Choroid plexus epithelial cell (primary cell): ENCODE measurements at places on chromosomes 7 and 10.

GRCh38 chr7:30654296-30655090 is 27.8 kb downstream of the CRHR2 start:
- DNase-seq = no peak

- peak; percentile 82 for DNase-seq
Observed at GRCh38 chr7:2114052-2114451, 118.7 kb downstream of the MAD1L1 start.

DNA sequence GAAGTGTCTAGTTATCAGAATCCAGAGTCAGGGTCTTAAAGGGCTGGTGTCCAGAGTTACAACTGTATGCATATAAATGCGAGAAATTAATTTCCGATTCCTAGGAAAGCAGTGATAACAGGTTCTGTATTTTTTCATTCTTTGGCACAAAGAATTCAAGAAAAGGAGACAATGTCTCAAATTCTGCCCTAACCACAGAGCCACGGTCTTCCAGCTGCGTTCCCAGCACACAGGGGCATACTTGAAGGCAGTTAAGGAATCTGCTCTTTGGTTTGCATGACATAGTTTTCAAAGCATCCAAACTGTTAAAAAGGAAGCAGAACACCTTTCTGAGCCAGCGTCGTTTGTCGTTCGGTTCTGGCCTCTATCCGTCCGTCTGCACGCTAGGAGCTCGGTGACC is 416.9 kb upstream of the MKI67 start:
- no peak for DNase-seq

DNA sequence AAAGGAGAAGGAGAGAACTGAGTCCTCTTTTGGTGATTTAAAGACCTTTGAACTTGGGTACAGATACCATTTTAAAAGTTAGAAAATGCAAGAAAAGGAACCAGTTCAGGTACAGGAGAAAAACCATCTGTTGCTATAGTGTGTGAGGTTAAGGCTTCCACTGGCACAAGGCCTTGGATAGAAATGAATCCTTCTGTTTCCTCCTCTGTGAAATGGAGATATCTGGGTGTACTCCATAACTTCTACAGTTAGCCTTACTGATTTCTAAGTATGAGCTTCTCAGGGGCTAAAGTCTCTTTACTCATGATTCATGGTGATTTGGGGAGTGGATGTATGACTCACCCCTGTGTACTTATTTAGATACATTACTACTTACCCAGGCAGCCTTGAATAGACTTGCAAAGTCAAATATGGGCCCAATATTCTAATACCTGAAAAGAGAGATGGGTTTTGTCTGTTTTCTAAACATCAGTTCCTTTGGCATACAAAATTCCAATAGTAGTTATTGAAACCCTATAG is 117.2 kb upstream of the ADO start:
- DNase-seq = no peak

DNA sequence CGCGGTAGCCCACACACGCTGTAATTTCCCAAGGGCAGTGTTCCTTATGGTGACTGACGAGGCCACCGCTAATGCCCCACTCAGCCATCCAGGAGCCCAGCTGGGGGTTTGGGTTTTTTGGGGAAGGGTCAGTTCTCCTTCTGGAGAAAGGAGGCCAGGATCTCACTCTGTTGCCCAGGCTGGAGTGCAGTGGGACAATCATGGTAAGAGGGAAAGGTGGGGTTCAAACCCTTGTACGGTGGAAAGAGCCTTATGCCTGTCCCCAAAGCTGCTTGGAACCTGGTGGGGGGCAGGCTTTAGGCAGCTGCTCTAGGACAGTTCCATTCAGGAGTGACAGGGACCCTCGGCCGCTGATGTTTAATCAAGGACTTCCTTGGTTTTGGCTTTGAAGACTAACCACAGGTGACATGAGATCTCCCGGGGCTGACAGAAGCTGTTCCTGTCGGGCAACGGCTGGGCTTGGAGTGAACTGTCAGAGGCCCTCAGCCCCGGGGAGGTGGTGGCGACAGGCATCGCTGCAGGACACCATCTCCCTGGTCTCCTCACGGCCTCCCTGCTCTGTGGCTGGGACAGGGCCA is 84.5 kb downstream of the CARD11 start:
- DNase-seq = no peak

GRCh38 chr7:146741911-146742310 is 625.3 kb downstream of the CNTNAP2 start:
- no peak for DNase-seq

DNA sequence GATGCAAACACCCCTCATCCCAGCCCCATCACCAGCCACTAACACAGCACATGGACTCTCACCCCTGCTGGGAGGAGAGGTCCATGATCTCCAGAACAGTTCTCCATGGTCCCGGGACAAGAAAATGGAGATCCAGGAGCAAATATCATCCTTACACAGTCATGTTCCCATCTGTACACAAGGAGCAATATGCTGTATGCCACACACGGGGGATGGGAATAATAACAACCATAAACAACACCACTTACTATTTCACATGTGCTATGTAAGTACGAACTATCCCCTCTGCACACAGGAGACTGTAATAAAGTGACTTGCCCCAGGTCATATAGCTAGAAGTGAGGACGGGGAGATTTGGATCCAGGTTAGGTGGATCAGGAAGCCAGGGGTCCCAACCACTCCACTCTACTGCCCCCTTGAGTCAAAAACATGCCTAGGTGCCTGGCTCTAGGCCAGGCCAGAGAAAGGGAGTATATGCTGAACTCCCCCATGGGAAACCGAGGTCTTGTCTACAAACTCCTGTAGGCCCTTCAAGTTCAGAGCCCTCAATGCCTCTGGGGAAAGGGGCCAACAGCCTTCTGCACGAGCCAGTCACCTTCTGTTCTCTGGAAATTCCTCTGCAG is 34.1 kb downstream of the LRRC20 start:
- peak; percentile 59 for DNase-seq

GRCh38 chr7:151919595-151919994 is 36.7 kb upstream of the GALNTL5 start:
- no peak for DNase-seq

DNA sequence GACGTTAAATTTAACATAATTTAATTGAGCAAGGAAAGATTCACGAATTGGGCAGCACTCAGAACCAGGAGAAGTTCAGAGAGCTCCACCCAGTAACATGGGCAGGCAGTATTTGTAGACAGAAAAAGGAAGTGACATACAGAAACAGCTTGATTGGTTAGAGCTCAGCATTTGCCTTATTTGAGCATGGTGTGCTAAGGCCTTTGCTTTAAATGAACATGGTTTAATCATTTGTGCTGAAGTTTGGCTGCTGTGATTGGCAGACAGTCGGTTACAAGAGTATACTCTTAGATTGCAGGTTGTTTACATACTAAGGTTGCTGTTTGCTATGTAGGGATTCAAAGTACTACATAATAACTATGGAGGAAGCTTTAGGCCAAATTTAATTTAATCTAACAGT is 199.2 kb downstream of the MALRD1 start:
- no peak for DNase-seq

DNA sequence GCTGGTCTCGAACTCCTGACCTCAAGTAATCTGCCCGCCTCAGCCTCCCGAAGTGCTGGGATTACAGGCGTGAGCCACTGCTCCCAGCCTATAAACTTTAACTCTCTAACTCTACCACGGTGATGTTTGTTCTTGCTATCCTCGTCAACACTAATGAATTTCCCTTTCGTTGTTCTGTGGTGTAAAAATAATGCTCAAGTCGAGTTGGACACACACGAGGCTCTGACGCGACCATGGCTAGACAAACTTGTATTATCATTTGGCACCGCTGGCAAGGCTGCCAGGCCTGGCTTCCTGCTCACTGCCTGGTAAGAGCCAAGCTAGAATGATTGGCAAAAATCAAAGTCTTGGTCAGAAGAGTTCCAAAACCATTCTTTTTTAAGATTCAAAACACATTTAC is 167.0 kb upstream of the KLF6 start:
- DNase-seq = no peak

- DNase-seq = peak; percentile 51
Observed at GRCh38 chr10:99958302-99958701, 51.4 kb downstream of the DNMBP start.

DNA sequence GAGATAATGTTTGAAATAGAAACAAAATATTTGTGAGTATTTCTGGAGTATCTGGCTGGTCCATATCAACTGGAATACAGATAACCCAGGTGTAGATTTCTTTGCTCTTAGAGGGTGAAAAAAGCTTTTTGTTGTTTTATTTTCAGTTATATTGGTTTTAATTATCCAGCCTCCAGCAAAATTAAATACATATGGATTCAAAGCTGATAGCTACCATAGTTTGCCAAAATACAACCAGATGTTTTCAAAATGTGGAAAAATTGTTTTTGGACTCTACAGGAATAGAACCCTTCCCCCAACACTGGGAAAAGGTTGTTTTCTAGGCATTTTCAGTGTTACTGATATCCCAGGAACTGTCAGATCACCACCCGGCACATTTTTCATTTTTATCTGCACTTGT is 30.1 kb downstream of the LRRC17 start:
- no peak for DNase-seq

- peak; percentile 71 for DNase-seq
Observed at GRCh38 chr10:102604439-102604841, 39.8 kb upstream of the TRIM8 start.

- no peak for DNase-seq
Observed at GRCh38 chr7:105655500-105656380, 74.4 kb upstream of the EFCAB10 start.

- DNase-seq = no peak
Observed at GRCh38 chr10:42981358-42982236, 95.3 kb upstream of the RET start.

GRCh38 chr10:100826983-100827818 is 81.8 kb downstream of the PAX2 start:
- no peak for DNase-seq

- DNase-seq = no peak
Observed at GRCh38 chr7:44823255-44823781, 24.6 kb downstream of the H2AZ2 start.

GRCh38 chr10:11909618-11910017 is 86.5 kb downstream of the PROSER2 start:
- no peak for DNase-seq

GRCh38 chr10:2529945-2530344 is 537.4 kb upstream of the PFKP start:
- DNase-seq = no peak

GRCh38 chr7:43234968-43235367 is 122.5 kb downstream of the HECW1 start:
- no peak for DNase-seq

GRCh38 chr7:12028508-12028907 is 182.6 kb upstream of the TMEM106B start:
- peak; percentile 19 for DNase-seq

DNA sequence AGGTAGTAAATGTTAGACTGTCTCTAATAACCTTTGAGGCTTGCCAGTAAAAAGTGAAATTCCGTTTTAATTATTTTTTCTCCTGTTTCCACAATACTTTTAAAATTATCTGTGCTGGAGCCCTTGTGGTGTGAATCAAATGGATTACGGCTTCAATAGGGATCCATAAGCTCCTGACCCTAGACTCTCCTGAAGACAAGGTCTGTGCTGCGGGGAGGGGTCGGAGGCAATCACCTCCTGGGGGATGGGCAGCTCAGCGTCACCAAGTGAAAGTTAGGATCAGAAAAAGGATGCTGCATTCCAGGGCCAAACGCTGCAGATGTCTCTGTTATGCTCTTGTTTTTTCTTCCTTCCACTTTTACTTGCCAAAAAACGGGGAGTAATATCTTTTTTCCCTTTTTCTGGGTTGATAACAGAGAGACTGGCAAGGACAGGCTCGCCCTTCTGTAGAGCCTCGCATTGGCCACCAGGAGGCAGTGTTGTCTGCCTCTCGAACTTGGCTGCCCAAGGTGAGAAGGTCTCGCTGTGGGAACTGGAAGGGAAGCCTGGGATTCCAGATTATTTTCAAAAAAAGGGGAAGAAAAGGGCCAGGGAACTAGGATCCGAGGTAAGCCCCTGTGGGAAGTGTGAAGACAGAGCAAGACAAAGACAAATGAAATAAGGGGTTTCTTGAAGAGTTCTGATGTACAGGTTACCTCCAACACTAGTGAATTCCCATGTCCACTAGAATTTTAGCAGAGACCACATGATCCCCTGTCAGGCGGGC is 621.9 kb downstream of the ACTR3B start:
- no peak for DNase-seq

DNA sequence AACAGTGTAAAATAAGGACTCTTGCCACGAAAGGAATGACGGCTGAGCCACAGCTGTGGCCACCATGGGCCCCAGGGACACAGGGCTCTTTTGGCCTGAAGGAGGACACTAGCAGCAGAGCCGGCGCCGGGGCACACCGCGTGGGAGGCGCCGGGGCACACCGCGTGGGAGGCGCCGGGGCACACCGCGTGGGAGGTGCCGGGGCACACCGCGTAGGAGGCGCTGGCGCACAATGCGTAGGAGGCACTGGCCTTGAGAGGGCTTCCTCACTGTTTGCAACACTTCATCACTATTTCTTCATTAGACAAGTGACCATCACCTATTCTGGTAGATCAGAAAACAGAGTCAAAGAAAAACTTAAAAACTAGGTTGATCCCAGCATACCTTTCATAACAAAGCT is 23.4 kb downstream of the ESYT2 start:
- no peak for DNase-seq
